Natural killer cell (primary cell): ENCODE measurements at places on chromosomes 11 and 22.
A peak's percentile ranks its signal among the peaks of the same experiment; 100 is the strongest.

GRCh38 chr11:4559527-4560440 lies 14.8 kb downstream of the OR52M1 start:
- no peak for DNase-seq

DNA sequence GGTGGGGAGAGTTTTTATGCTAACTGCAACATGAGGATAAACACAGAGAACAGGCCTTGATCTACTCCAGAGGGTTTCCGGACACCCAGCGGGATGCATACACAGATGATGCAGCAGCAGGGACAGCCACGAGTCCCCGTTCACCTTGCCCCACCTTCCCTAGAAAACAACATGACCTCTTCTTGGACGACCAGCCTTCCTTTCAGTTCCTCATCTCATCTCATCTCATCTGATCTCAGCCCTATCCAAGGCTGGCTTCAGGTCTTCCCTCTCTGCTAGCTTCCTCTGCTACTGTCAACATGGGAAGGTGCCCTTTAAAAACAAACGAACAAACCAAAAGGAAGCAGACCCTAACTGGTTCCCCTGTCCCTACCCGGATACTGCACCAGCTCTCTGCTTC lies 1356.2 kb downstream of the TBC1D22A start:
- DNase-seq: no peak

DNA sequence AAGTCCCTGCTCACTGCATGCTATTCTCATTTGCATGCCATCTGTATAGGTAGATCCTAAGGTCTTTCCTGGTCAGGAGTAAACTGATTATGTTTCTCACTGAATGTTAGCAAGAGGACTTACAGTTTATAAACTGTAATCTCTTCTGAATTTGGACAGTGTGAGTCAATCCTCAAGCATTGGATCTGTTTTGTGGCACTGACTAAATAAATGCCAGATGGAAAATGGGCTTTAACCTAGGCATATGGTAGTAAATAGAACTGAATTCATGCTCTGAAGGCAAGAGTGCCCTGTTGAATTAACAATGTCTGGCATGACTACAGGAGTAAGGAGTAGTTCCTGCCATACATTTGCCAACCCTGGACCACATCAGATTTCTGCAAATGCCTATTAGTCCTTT lies 11.4 kb downstream of the FAM181B start:
- DNase-seq: no peak

- DNase-seq: no peak
Measured at GRCh38 chr11:35484435-35484834, 41.0 kb downstream of the PAMR1 start.

- DNase-seq: peak; percentile 36
Measured at GRCh38 chr11:69638941-69639681, 1.8 kb upstream of the CCND1 start.

DNA sequence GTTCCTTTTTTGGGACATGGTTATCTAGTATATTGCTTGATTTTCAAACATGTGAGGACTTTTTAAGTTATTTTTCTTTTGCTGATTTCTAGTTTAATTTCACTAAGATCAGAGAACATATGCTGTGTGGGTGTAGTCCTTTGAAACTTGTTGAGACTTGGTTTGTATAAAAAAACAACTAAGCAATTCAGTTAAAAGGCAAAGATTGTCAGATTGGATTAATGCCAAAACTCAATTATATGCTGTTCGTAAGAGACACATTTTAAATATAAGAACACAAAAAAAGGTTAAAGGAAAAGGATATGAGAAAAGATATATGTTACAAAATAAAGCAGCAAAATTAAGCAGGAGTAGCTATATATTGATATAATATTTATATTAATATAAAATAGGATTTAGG lies 17.8 kb upstream of the RRM1 start:
- no peak for DNase-seq

DNA sequence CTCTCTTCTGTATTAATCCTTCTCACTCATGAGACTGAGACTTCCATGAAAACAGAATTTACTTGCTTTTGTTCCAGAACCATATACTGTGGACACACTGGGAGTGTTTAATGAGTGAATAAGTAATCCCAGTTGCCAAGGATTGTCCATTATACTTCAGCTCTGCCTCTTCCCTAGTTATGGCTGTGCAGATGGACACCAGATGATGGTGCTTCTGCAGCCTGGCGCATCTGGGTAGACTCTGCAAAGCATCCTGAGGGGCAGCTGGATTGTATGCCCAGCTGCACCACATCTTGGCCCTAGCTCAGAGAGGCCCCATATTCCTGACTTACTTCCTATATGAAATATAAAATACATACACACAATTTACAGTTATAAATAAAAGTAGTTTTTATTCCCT lies 43.5 kb downstream of the DBX1 start:
- DNase-seq: no peak

DNA sequence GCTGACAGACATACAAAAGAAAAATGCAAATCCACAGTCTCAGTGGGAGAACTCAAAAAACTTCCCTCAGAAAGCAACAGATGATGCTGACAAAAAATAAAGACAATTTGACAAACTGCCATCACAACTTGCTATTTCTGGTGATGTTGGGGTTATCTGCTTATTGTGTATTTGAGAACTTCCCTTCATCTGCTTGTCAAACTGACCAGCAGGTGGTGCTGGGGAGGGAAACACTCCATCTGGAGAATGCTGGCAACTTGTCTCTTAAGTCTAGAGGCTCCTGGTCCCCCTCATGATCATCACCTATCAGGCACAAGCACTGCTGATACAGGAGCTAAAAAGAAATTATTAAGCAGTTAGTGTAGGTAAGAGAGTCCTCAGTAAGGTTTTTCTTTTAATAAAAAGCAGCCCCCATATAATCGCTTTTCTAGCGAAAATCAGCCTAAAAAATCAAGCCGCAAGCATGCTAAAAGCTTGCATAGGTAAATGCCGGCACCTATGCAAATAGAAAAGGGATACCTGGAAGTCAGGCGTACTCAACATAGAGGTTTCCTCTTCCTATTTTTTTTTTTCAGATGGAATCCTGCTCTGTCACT lies 9.8 kb upstream of the FAM111B start:
- DNase-seq: peak; percentile 49

DNA sequence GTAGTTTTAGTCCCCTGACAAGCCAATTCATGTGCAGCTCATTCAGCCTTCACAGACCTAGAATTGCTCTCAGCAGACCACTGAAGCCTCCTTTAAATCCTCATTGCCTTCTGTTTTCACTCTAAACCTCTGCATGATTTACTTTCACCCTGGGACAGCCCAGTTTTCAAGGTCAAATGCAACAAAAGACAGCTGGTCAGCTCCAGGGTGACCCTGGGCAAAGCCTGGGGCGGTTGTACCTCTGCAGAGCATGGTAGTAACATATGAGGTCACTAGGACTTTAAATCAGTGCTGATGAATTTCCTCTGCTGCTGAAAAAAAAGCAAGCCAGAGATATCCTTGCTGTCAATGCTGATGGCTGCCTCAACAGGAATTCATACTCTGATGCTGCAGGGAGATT lies 62.2 kb downstream of the SERGEF start:
- no peak for DNase-seq

DNA sequence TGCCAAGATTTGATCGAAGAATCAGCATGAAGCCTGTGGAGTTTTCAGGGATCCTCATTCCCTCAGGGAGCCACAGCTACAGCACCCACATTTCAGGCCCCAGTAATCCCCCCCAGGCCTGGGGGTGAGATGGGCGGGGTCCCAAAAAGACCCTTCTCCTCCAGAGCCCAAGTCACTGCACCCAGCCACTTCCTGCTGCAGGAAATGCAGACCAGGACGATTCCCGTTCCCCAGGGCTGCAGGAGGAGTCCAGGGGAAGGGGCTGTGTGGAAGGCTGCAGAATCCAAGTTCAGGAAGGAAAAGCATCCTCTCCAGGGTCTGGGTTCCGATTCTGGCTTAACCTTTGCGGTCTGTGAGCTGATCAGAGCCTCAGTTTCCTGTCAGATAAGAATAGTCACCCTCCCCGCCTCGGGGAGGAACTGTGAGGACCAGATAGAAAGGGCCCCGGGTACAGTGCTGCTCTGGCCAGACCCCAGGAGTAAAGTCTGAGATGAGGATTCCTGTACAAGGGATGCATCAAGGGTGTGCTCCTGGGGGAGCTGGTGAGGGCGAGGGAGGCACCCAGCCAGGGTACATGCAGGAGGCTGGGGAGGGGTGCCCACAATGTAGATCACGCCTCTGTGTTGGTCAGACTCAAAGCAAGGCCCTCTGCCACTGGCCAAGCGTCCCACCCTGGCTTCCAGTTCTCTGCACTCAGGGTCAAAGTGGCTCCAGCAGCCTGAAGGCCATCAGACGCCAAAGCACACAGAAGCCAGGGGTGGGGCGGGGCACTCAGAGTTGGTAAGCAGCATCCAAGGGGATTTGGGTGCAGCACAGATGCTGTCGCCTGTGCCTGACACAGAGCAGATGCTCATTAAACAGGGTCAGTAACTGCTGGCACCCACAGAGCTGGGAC lies 30.1 kb upstream of the TP53I11 start:
- no peak for DNase-seq

DNA sequence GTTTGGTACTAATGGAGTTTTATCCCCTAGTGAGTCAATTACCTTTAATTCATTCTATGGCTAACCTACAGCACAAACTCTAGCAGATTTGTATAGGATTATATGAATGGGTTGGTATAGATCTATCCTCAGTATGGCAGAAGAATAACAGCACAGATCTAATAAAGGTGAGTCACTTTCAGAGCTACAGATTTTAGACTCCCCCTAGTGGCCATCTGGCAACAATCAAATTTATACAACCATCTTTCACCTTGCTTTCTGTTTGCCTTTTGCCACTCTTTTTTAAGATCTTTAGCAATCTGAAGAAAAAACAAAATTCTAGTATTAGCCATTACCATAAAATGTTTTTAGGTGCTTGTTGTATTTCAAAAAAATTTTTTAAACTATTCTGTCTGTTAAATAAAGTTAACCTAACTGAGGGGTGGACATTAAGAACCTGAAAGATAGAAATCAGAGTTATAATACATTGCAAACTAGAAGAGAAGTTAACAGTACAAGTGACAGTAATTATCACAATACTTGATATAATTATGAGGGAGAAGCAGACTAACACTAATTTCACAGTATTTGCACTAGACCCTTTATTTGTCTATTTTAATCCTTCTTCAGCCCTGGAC lies 25.8 kb downstream of the DDIAS start:
- DNase-seq: peak; percentile 84

DNA sequence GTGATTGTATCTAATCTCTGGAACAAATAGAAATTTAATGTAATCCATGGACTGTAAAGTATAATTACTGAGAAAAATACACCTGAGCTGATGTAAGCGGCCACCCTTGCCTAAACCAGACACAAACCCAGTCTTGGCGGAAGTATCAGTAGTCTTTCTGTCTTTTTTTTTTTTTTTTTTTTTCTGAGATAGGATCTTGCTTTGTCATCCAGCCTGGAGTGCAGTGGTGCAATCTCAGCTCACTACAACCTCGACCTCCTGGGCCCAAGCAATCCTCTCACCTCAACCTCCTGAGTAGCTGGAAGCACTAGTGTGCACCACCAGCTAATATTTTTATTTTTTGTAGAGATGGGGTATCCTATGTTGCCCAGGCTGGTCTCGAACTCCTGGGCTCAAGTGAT lies 5.5 kb upstream of the CXCR5 start:
- DNase-seq: no peak

GRCh38 chr11:127268932-127269331 lies 268.4 kb upstream of the KIRREL3 start:
- no peak for DNase-seq

DNA sequence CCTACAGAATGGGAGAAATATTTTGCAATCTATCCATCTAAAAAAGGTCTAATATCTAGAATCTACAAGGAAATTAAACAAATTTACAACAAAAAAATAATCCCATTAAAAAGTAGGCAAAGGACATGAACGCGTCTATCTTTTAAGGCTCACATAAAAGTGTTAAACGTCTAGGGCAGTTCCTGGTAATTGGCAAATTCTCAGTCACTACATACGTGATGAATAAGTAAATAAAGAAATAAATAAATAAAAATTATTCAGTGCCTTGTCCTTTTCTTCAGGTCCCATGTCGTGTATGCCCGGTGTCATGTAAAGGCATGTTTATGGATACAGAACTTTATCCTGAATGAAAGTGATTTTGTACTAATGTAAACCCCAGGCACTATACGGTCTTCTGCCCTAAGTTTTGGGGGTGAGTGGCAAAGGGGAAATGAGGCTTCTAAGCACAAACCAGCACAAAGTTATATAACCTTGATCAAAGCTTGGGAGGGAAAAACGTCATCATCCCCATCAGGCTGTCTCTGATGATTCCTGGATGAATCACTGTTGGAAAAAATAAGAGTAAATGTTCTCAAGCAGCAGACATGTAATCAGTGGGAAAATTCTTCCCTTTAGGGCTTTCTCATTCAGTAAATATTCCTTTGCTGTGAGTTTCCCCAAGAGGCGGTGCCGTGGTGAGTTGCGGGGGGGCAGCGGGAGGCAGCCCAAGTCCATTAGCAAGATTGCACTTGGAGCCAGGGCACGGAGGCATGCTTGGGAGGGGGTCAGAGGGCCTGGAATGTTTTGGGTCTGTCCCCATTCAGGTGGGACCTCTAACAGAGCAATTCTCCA lies 30.4 kb upstream of the MICAL2 start:
- DNase-seq: no peak

DNA sequence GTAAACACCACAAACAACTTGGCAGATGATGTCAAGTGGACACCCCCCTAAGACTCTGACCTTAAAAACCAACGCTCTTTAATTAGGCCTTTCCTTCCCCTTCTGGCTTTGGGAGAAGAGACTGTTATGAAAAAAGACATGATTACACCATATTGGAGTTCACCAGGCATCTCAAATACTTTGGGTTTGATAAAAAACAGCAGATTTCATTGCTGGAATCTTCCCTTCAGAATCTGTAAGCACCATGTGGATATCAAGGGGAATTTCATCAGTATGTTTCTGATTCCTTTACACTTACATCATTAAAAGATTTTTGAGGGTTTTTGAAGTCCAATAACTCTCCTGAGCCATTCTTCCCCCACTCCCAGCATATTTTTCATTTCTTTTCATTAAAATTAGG lies 85.6 kb downstream of the KIRREL3 start:
- no peak for DNase-seq

DNA sequence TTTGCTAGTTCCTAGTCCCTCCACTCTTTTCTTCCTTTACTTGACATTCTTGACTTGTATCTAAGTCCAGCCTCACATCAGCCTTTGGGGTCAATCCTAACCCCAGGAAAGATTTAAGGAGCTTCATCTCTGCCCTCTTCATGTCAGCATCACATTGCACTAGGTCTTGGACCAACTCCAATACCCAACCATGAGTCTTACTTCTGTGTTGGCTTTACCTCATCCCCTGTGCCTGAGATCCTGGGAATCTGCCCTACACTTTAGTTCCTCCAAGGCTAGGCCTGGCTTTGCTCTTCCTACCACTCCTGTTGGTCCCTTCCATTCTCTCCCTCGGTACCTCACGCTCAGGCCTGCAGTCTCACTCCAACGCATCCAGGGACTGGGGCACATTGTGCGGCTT lies 117.0 kb downstream of the SLC1A2 start:
- no peak for DNase-seq

DNA sequence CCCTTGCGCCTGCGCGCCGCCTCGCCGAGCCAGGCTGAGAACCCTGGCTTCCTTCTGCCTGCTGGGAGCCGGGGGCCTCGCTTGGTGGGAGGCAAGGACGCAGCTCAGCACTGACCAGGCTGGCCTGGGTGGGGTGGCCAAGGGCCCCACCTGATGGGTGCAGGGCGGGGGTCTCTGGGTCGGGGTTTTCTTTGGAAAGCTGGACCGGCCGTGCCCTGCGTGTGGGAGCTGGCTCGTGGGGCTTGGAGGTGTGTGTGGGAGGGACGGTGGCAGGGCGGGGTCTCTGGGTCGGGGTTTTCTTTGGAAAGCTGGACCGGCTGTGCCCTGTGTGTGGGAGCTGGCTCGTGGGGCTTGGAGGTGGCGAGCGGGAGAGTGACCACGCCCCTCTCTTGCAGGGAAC lies 6.2 kb downstream of the GRAMD4 start:
- no peak for DNase-seq

- no peak for DNase-seq
Measured at GRCh38 chr11:121225382-121225781, 67.2 kb upstream of the SC5D start.
